T-helper 17 cell (primary cell): ENCODE measurements at places on chromosomes 7 and 10.

GRCh38 chr7:5375925-5376324, 47.7 kb downstream of the TNRC18 start:
- peak; percentile 19 for DNase-seq

DNA sequence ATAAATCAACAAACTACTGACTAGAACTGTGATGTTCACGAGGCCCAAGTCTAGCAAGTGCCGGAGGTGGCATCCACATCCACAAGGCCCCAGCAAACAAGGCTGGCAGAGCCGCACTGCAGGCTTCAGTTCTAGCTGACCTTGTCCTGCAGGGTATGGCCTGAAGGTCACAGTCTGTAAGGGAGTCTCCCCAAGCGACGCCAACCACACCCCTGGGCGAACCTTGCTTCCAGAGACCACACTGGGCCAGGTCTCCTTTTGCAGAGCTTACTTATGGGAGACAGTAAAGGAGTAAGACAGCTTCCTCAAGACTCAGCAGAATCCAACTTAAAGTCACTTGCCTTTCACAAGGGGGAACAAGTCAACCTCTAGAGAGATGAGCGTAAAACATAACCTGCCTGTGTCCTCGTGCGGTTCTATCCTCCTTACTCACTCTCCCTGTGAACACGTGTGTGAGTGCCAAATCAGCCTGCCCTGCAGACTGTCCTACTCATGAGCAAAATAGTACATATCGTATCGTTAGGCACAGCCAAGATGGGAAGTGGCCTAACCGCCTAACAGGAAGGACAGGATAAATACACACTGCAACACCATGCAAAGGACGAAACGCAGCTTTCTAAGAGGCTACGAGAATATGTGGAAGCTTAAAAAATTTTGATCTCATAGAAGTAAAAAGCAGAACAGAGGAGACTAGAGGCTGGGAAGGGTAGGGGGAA, 22.7 kb downstream of the FAM53B start:
- DNase-seq, result no peak

DNA sequence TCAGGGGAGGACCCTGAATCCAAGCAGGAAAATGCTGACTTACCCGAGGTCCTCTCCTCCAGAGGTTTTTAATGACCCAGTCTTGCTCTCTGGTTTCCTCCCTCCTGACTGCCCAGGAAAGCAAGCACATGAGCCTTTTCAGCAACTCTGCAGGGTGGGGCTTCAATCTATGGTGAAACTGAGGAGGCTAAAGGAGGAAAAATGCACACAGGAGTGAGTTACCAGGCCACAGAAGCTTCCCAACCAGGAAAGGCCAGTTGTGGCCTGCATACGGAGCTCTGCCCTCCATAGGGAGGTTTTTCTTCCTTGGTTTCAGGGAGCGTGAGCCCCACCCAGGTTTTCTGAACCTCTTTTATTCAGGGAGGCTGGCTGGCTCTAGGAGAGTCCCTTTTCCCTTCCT, 14.1 kb upstream of the DLG5 start:
- DNase-seq, result no peak

DNA sequence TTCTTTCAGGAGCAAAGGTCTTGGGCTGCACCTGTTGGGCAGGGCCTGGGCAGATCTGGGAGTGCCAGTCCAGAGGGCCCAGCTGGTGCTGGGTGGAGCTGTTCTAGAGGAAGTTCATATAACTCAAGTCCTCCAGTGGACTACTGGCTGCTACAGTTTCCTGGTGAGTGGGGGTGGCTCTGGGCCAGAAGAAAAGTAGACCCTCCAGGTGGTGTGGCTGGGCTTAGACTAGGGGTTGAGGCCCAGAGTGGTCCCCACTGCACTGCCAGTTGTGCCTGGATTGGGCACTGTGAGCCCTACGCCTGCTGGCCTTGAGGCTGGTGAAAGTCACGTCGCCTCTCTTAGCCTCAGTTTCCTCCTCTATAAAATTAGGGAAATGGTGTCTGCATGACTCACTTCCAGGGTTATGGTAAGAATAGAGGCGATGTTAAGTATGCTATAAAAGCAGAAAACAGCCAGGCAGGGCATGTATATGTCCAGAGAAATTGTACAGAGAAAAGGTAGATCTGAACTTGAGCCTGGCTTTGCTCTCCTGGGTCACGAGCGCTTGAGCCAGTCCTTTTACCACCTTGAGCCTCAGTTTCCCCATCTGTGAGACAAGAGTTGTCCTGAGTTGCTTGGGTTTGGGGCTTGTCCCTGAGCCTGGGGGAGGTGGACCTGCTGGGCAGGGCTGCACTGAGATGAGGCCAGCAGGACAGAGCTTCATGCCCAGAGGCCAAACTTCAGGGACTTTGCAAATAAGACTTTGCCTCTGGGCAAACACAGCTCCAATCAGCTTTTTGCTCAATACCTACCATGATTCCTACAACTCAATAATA, 3.8 kb upstream of the CLDN3 start:
- no peak for DNase-seq

DNA sequence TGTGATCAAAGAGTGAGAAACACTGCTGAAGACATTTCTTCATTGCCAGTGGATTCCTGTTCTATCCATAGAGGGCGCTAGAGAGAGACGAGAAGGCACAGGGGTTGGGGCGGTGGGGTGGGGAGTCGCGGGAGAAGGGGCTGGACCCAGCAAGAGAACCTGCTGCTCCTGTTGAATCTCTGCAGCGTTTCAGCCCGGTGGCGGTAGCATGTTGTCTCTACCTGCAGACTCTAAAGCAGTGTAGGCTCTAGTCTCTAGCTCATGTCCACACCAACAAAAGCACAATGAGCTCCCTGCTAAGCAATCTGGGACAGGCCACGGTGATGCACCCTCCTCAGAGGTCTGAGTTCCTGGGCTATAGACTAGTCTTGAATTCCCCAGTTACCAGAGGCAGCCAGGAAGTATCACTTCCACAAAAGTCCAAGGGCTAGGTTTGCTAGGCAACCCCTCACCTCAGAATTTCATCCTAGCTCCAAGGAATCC, 167.7 kb downstream of the DGKB start:
- no peak for DNase-seq

DNA sequence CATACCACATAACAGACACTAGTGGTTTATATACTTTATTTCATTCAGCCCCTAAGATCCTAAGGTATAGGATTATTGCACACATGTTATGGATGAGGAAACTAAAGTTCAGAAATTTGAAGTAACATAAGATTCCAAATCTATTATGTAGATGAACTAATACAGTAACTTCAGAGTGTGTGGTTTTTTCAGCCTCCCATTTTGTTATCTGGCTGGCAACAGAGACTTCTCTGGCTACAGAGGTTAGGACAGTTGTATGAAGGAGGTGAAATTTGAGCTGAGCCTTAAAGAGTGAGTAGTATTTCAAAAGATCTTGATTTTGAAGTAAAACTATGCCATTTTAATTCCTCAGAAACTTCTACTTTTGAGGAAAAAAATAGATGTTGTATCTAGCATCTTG, 125.4 kb downstream of the MAPK8 start:
- no peak for DNase-seq

GRCh38 chr7:1975179-1975578, 257.6 kb downstream of the MAD1L1 start:
- DNase-seq, result no peak

DNA sequence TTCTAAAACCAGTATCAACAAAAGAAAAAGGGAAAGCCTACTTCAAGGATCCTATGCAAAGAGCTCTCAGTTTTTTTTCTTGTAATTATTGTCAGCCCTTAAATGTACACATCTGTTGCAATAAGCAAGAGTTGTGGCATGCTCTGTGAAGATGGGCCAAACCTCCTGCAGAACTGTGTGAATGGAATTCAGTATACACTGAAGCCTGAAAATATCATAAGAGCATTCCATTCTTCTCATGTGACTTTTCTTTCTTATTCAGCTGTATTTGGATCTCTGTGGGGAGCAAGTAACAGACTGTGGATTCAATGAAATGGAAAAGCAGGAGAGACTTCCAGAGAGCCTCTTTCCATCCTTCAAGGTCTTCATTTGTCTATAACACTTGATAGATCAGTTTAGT, 130.7 kb downstream of the SAMD9 start:
- no peak for DNase-seq

DNA sequence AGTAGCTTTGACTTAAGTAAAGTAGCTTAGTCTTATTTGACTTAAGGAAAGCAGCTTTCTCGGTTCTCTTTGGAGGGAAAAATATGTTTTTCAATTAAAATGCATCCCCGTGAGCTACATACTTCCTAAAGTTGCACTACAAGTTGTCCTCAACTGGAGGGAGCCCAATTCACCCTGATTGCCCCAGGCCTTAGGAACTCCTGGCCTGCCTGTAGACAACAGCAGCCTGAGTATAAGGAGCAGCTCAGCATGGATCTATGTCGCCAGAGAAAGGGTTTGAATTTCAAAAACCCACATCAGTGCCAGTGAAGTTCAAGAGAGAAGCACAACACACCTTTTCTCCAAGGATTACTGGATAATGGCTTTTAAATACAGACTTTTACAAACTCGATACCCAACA, 772.0 kb downstream of the TNS3 start:
- no peak for DNase-seq
